ENCODE measurements at places on chromosomes 7 and 10.

GRCh38 chr7:108308276-108308675 lies 148.0 kb downstream of the NRCAM start:
- DNase-seq: no peak

DNA sequence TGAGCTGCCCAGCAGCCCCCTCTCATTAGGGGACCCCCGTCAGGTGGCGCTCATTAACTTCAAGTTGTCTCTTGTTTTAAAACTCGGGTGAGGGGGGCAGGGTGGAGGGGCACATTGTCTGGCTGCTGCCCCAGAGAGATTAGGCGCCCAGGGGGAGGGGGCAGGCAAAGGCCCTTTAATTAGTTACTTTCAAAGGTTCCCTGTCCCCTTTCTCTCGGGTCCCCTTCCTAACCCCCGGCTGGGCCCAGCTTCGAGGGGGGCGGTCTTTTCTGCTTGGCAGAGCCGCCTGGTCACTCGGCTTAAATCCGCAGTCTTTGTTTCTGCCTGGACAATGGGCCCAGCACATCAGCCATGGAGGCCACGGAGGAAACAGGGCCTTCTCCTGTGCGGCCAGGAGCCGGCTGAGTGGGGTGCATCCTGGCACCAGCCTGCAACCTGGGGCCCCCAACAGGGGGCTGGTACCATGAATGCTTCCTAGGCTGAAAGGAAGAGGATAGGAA lies 38.9 kb upstream of the SLF2 start:
- DNase-seq: no peak

DNA sequence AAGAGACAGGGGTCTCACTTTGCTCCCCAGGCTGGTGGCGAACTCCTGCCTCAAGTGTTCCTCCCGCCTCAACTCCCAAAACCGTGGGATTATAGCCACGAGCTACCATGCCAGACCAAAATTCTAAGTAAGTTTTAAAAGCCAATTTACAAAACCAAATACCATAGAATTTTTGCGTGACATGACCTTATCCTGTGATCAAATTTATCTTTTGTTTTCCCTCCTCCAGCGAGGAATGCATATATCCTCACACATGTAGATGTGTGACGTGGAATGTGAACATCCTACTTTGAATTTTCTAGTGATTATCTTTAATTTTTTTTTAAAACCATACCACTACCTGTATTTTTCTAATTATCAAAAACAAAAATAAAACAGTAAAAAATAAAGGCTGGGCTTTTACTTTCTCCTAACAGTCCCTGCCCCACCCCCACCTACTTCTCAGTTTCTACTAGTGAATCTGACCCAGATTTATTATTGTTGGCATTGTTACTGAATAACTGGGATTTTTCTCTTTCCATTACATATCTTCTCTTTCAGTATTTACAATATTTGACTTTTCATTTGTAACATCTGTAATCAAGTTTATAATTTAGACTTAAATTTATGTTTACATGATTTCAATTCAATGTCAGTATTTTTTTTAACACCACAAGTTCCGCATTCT lies 26.0 kb downstream of the CYTH3 start:
- DNase-seq: no peak

DNA sequence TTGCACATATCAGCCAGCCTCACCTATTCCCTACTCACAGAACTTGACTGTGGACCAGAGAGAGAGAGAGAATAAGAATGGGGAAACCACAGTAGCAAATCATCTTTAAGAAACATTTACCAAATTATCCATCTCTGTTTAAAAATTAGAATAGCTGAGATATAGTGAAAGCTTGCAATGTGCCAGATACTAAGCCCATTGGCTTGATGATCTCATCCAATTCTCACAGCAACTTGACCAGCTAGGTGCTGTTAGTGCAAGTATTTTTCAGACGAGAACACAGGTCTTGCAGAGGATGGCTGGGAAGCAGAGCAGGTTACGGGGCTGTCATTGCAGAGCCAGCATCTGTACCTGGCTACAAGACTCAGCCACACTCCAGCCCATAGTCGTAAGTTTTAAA lies 50.9 kb downstream of the KLF6 start:
- DNase-seq: no peak

- DNase-seq: peak; percentile 53
These were observed 251.4 kb upstream of the ZMIZ1 start for GRCh38 chr10:78817361-78817760.

DNA sequence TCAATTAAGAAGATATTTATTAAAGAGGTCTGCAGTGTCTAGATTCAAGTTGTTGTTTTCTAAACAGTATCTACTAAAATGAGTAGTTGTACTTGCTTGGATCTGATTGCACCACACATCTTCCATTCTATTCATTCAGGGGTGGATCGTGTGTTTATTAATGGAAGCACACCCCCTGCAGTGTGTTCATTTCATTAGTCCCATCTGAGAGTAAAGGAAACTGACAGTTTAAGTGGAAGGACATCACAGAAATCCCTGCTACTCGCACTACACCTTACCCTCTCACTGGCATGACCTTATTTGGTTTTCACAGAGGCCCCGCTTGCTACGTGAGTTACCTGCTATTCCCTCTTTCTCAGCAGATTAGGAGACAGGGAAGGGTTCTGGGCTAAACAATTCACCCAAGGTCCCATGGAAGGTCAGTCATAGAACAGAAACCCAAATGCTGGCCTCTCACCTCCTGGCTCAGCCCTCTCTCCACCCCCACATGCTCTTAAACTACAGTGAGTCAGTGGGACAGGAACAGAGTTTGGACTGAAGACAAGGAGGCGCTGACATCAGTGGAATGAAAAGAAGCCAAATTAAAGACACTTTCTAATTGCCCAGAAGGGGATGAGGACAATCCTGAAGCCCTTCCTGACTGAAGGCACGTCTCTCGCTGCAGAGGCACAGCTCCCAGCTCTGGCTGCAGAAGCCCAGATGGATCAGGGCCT lies 369.2 kb upstream of the NRP1 start:
- peak; percentile 50 for DNase-seq

GRCh38 chr10:9285690-9286089 lies 1231.2 kb downstream of the GATA3 start:
- no peak for DNase-seq

GRCh38 chr7:155753446-155753965 lies 58.8 kb downstream of the SHH start:
- DNase-seq: no peak

DNA sequence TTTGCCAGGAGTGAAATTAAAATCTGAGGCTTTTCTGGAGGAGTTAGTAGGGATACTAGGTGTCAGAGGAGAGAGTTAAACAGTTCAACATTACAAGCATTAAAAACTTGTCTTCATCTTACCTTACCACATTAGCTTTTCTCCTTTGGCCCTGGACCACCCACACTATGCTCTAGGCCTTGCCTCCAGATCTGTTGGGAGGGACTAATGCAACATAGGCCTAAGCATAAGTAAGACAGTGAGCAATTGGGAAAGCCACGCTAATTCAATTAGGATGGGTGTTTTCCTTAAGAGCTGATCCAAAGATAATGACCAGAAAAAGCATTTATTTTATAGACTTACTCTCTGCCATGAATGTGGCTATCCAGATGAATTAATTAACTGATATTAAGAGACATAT lies 158.9 kb downstream of the ELMO1 start:
- no peak for DNase-seq

- DNase-seq: peak; percentile 86
These were observed 77.0 kb upstream of the FAM20C start for GRCh38 chr7:115274-115911.

GRCh38 chr7:81277691-81278090 lies 358.8 kb upstream of the SEMA3C start:
- no peak for DNase-seq

GRCh38 chr7:130553398-130554029 lies 61.6 kb downstream of the MEST start:
- no peak for DNase-seq

DNA sequence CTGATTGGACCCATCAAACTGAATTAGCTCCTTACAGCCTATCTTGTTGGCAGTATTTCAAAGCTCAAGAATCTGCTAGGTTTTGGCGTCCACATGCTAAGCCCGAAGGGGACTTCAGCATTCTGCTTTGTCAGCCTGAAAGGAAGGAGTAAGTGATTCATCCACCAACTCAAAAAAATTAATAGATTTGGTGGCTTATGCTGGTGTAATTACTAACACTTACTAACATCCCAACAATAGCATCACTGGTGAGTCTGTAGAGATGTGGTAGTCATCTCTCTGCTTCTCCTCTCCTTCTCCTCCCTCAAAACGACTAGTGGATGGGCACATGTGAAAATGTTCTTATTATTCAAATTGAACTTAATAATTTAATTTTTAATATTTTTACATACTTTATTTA lies 53.8 kb upstream of the EGR2 start:
- no peak for DNase-seq

- DNase-seq: no peak
These were observed 277.0 kb downstream of the ACTR3B start for GRCh38 chr7:153036396-153037063.

DNA sequence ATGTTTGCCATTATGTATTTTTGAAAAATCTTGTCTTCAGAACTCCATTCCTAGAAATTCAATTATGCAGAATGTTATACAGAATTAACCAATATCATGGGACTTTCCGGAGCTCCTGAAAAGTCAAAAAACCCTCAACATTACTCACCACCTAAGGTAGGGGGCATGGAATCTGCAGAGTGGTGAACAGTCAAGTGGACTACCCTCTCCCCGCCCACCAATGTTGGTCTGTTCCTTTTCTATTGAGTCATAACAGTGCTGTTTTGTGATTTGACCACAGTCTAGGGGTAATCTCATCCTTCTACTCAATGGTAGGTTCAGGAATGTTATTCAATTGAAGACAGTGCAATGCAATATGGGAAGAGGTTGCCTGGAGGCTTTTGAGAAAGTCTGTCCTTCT lies 130.5 kb upstream of the HABP2 start:
- DNase-seq: no peak

- DNase-seq: no peak
These were observed 117.0 kb downstream of the KBTBD2 start for GRCh38 chr7:32774541-32774951.

DNA sequence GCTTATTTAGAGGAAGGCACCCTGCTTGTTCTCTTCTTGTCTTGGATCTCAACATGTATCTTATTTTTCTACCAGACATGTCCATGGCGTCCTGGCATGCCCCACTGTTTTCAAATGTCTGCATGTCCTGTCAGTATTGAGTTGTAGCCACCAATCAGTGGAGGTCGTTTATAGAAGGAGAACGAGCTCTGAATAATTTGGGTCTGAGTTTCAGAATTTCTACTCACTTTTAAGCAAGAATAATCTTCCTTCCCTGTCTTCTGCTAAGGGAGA lies 2.9 kb upstream of the HOXA13 start:
- no peak for DNase-seq

- no peak for DNase-seq
These were observed 71.2 kb downstream of the GRB10 start for GRCh38 chr7:50711271-50712175.

DNA sequence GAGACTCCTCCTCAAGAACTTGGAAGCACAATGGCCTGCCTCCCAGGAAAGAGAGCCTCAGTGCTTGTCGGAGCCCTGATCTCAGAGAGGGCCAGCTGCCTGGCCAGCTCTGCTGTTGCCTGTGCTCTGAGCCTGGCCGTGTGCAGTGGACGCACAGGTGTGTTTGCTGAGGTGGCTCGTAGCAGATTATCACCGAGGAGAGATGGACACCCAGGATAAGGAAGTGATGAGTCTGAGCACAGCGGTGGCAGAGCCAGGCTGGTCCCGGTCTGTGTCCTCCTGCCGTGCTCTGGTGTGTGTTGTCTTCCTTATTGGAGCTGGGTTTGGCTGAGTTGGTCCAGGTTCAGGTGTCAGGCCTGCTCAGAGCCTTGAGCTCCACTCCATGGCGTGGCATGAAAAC lies 208.5 kb downstream of the EBF3 start:
- DNase-seq: no peak

- DNase-seq: peak; percentile 9
These were observed 30.8 kb upstream of the SCIN start for GRCh38 chr7:12539681-12540080.

GRCh38 chr7:69889338-69889975 lies 291.2 kb downstream of the AUTS2 start:
- DNase-seq: no peak

DNA sequence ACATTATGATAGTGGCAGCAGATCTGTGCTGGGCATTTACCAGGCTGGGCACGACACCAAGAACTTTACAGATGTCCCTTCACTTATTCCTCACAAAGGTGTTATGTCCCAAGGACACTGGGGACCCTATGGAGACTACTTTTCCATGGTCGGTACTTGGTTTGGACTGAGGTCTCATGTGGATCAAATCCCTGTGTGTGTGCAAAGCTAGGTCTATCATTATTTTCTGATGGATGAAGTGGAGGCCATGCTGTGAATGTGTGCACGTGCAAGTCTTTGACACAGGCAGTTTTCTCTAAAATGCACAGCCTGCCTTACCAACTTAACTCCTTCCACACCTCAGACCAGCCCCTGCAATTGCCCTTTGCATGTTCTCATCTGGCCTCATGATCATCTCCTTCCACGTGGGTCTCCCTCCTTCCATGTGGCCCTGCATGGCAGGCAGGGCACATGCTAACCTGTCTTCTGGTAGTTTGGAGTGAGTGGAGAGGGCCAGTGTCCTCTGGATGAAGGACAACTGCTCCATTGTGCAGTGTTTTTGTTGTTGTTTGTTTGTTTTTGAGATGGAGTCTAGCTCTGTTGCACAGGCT lies 16.0 kb upstream of the ZNF273 start:
- no peak for DNase-seq

GRCh38 chr7:129227646-129228578 lies 3.1 kb downstream of the AHCYL2 start:
- DNase-seq: no peak

DNA sequence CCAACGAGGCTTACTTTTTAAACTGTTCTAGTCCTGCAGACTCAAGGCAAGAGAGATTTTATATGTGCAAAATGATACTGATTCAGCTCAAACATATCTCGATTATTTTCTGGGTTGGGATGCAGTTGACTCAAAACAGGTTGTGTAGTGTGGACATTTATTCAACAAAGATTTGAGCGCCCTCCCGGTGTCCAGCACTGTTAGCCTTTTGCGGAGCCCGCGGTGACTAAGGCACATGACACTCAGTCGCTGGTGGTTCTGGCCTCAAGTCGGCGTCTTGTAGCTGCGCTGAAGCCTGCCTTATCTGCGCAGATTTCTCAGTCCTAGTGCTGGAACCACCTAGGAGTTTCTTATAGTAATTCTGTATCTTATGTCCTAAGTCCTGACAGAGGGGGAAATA lies 938 bp upstream of the CADPS2 start:
- peak; percentile 2 for DNase-seq
